ENCODE measurements at places on chromosomes 4 and X. TPM values are rescaled to one million over a fixed set of nuclear protein-coding genes. Genes with fewer than 3 reads are reported as not detected.

Gene ATOH1
- total RNA-seq, result not detected

Gene SULT1E1
- total RNA-seq, result not detected

Gene TASL
- total RNA-seq, result not detected

Gene SLC25A31
- total RNA-seq, result not detected

- no peak for DNase-seq
These were observed 240.0 kb downstream of the BCOR start for GRCh38 chrX:39857780-39858179.

- DNase-seq, result no peak
These were observed 22.7 kb upstream of the SPACA5B start for GRCh38 chrX:48107717-48108116.

GRCh38 chr4:71765350-71765749 is 18.5 kb downstream of the GC start:
- no peak for DNase-seq

DNA sequence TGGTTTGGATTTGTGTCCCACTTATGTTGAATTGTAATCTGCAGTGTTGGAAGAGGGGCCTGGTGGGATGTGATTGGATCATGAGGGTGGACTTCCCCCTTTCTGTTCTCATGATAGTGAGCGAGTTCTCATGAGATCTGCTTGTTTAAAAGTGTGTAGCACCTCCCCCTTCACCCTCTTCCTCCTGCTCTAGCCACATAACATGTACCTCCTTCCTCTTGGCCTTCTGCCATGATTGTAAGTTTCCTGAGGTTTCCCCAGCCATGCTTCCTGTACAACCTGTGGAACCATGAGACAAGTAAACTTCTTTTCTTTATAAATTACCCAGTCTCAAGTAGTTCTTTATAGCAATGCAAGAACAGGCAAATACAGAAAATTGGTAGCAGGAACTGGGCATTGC is 138.7 kb downstream of the INPP4B start:
- no peak for DNase-seq

- DNase-seq, result no peak
These were observed 426.4 kb upstream of the RPS6KA3 start for GRCh38 chrX:20693078-20693477.

DNA sequence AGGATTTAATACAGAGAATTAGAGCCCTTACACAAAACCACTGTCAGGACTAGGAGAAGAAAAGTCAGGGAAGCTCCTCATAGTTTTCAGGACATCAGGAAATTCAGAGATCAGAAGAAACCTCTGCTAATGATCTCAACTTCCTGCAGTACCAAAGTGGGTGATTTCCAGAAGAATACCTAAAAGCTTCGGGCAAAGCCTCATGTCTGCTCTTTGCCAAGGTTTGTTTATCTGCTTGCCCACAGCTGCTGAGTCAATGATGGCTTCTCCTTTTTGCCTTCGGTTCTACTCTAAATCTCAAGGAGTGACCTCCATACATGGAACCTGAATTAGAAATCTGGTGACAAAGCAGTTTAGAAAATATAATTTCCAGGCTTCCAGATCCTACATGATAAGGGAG is 68.4 kb downstream of the USP38 start:
- no peak for DNase-seq

All from Panc1 (cell line).